Right forelimb (tissue), 1 donor: ENCODE measurements at places on chromosomes 3 and 15.

DNA sequence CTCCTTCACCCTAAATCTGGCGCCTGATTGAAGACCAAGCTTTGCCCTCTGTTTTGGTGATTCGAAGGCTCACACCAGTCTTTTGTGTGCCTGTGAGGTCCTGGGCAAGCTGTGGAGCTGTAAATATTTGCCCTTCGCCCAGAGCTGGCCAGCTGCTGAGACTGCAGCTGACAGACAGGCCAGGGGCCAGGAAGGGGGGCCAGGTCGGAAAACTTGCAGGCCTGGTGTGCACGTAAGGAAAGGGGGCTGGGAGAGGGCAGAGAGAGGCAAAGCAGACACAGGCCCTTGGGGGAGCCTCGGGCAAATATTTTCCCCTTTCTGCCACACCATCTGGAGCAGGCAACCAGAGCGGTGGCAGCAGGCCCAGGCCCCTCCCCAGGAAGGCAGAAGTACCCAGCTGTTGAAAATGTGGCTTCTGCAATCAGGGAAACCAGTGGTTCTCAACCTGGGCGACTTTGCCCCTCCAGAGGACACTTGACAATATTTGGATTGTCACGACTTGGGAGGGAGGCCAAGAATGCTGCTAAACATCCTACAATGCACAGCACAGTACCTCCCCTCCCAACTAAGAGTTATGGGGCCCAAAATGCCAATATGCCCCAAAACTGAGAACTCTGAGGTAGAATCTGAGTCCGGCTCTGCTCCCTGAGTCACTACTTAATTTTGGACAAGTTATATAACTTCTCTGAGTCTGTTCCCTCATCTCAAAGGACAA, 2.5 kb downstream of the PDZRN3 start:
- DNase-seq = peak; percentile 81

GRCh38 chr3:4425707-4426106, 41.4 kb downstream of the SUMF1 start:
- DNase-seq = no peak

GRCh38 chr3:32237670-32238452, 619 bp upstream of the CMTM8 start:
- DNase-seq = peak; percentile 46

- DNase-seq = no peak
Observed at GRCh38 chr3:195692781-195693427, 27.9 kb upstream of the MUC20 start.

- DNase-seq = no peak
Observed at GRCh38 chr3:186299327-186299726, 62.7 kb downstream of the DGKG start.

DNA sequence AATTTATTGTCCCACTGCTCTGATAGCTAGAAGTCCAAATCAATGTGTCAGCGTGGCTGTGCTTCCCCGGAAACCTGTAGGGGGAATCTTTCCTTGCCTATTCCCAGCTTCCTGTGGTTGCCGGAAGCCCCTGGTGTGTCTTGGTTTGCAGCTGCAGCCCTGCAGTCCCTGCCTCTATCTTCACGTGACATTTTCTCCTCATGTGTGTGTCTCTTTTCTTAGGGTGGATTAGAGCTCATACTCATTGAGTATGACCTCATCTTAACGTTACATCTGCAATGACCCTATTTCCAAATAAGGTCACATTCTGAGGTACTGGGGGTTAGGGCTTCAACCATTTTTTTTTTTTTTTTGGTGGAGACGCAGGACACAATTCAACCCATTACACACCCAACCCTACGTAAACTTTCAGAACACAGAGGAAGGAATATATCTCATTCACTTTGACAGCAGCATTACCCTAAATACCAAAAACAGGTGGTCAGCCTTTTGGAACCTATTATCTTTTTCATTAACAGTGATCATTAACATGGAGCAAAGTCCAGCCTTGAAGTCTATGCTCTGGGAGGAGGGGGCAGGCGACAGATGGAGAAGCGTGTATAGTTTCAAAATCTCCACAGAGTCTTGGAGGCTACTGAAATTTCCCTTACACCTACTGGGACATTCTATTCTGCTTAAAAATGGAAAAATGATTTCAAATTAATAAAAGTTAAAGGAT, 88.6 kb downstream of the RYK start:
- no peak for DNase-seq

GRCh38 chr3:150936693-150937092, 31.5 kb upstream of the MINDY4B start:
- DNase-seq = no peak

DNA sequence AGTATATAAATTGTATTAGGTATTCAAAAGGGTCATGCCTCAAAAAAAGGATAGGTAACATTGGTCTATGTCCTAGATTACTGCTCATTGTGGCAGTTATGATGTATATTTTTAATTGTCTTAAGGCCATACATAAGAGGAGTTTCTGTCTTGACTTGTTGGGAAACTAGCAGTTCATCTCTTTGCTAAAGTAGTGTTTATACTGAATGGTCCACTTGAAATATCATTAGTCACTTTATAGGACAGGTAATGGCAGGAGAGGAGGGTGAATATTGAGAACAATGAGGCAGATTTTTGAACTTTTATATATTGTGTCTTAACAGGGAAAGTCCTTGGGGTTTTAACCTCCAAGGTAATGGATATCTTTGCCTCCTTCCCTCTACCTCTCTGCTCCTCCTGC, 58.4 kb downstream of the TP63 start:
- no peak for DNase-seq

DNA sequence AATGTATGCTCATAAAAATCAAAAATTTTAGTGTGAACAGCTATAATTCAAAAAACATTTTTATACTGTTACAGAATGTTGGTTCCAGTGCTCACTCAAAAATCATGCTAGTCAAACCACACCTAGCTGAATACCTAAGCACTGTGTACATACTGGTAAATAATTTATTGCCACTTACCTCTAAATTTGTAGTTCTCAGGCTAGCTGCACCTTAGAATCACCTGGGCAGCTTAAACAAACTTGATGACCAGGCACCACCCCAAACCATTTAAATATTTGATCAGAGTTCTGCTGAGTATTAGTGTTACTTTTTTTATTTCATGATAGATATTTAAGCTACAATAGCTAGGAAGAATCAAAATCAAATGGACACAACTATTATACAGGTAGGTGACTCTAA, 32.3 kb upstream of the TMCO5A start:
- DNase-seq = no peak

DNA sequence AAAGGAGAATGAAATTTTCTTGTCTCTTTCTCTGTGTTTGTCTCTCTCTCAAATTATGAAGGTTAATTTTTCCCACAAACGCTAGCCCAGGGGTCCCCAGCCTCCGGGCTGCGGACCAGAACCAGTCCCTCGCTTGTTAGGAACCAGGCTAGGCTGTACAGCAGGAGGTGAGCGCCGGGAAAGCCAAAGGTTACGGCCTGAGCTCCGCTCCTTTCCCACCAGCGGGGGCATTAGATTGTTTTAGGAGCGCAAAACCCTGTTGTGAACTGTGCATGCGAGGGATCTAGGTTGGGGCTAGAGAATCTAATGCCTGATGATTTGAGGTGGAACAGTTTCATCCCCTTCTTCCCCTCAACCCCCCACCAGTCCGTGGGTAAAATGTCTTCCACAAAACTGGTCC, 74.7 kb upstream of the ZNF385D start:
- no peak for DNase-seq

DNA sequence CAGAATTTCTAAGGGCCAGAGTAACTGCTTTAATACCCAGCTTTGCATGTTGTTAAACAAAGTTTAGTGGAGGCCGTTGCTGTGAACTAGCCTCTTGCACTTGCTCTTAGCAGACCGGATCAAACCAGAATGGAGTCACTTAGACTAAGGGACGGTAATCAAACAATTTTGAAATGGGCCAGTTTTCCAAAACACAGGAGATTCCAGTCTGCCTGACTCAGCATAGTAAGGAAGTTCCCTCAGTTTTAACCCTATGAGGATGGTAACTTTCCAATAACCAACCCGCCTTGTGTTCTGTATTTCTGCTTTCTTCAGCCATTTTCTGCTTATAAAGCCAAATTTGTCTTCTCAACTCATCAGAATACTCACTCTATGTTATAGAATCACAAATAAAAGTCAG, 77.2 kb upstream of the WDR72 start:
- DNase-seq = no peak

GRCh38 chr3:52524258-52524751, 9.4 kb downstream of the NT5DC2 start:
- DNase-seq = no peak

- no peak for DNase-seq
Observed at GRCh38 chr15:56719774-56720555, 13.3 kb downstream of the ZNF280D start.

DNA sequence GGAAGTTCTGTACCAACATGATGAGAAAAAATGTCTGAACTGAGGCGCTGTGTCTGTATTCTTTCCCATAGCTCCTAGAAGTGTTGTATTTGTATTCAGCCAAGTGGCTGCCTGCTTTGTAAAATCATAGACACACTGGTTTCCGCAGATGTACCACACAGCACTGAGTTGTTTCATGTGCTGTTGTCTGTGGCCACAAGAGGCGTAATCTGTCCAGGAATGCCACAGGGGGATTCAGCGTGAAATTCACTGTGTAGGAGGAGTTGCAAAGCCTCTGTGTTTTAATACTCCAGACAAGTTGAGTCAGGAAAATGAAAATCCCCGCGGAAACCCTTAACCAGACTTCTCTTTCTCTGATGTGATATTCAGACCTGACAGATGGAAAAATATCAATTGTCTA, 462.2 kb downstream of the NSUN3 start:
- peak; percentile 51 for DNase-seq

GRCh38 chr3:125240496-125240895, 27.9 kb upstream of the SLC12A8 start:
- no peak for DNase-seq

GRCh38 chr3:50237133-50237651, 1.2 kb downstream of the GNAI2 start:
- peak; percentile 65 for DNase-seq

GRCh38 chr3:125000661-125001060, 55.1 kb downstream of the HEG1 start:
- DNase-seq = no peak

- no peak for DNase-seq
Observed at GRCh38 chr15:47806008-47806407, 88.7 kb downstream of the SEMA6D start.

GRCh38 chr15:101045236-101045646, 126.1 kb downstream of the LRRK1 start:
- DNase-seq = peak; percentile 30

- DNase-seq = no peak
Observed at GRCh38 chr3:54986294-54986693, 58.4 kb upstream of the LRTM1 start.

DNA sequence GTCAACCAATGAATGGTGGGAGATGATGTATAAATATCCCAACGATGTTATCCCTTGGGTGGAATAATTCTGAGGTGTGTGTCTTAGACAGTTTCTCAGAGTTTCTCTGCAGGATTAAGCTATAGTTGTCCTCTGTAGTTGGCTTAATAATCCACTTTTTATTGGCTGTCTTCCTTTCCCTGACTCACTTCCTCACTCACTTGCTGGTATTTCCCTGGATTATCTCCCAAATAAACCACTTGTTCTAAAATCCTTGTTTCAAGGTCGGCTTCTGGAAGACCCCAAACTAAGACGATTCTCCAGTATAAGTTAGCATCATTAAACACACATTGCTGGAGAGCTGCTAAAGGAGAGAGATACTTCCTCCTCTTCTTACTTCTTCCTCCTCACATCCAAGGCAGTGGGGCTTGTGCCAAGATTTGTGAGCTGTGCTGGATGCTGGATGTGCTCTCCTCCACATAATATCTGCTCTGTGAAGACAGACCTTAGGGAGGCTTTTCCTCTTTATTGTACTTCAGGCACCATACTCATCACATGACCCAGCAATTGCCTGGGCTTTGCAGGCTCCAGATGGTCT, 22.5 kb upstream of the ROPN1 start:
- no peak for DNase-seq

GRCh38 chr15:78204351-78205309, 29.7 kb downstream of the ACSBG1 start:
- DNase-seq = no peak

DNA sequence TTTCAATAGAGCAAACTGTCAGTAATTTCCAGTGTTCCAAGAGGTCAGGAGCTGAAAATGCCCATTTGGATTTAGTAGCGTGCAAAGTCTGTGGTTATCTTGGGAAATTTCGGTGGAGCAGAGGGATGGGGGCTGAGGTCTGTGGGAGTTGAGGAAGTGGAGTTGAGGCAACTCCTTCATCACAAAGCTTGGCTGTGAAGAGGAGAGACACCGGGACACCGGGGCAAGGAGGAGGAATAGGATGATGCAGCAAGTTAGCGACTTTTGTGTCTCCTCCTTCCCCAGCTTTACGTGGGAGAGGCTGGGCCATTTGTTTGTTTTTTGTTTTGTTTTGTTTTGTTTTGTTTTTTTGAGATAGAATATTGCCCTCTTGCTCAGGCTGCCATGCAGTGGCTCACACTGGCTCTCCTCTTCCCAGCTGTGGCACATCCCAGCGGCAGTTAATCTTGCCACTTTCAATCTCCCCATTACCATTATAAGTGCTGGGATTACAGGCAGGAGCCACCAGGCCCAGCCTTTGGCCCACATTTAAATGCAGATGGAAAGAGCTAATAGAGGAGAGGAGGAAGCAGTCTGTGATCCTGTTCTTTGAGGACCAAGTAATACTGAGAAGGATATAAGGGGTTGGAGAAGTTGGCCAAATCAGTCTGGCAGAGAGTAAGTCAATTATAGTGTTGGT, 47.1 kb downstream of the CRTC3 start:
- DNase-seq = no peak

GRCh38 chr3:38349684-38350359, 3.2 kb downstream of the XYLB start:
- no peak for DNase-seq

DNA sequence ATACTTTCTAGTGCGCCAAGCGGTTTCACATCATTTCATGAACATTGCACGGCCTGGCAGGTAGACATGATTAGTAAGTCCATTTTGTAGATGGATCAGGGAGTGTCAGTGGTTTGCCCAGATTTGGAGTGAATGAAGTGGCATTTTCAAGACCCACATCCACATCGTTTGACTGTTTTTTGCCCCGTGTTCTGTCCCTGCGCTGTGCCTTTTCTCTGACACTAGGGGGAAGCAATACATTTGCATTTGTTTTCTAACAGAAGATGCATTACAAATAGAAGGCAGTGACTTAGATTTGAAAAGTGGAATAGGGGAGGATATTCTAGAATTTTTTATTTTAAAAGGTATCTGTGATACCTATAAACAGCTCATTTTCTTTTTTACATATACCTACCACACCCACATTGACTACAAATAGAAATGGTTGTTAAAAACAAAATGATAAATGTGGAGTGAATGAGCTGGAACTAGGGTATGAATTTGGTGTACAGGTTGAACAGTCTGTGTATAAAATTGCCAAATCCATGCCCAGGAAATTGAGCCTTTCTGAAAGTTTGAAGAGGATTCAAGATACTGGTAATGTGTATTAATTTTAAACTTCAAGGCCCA, 98.0 kb downstream of the USP13 start:
- DNase-seq = no peak

GRCh38 chr3:59043391-59043790, 6.4 kb downstream of the CFAP20DC start:
- DNase-seq = no peak
